ENCODE measurements at places on chromosomes 16 and 17.

DNA sequence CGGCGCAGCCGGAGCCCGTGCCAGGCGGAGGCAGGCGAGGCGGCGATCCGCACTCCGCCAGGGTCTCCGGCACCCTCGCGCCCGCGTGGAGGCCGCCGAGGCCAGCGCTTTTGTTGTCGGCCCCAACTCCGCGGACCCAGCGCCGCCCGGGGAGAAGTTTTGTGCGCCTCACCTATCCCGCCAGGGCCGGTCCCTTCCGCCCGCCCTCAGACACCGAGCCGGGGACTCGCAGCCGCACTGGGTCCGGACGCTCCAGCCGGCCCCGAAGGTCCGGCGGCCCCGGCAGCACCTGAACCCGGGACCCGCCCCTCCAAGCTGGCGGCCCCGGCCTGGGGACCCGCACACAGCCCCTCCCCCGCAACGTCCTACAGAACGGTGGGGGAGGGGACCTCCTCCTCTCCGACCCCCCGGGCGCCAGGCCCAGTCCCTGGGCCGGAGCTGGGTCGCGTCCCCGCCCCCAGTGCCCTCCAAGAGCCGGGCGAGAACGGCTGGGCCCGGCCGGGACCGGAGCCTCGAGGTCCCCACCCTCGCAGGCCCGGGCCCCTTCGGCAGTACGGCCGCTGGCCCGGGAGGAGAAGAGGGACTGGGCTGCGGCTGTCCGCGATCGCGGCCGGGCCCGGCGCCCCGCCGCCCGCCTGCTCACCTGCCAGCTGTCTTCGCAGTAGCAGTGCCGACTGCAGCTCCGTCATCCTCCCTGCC, 698 bp downstream of the UBE2G1 start:
- DNase-seq, result no peak

DNA sequence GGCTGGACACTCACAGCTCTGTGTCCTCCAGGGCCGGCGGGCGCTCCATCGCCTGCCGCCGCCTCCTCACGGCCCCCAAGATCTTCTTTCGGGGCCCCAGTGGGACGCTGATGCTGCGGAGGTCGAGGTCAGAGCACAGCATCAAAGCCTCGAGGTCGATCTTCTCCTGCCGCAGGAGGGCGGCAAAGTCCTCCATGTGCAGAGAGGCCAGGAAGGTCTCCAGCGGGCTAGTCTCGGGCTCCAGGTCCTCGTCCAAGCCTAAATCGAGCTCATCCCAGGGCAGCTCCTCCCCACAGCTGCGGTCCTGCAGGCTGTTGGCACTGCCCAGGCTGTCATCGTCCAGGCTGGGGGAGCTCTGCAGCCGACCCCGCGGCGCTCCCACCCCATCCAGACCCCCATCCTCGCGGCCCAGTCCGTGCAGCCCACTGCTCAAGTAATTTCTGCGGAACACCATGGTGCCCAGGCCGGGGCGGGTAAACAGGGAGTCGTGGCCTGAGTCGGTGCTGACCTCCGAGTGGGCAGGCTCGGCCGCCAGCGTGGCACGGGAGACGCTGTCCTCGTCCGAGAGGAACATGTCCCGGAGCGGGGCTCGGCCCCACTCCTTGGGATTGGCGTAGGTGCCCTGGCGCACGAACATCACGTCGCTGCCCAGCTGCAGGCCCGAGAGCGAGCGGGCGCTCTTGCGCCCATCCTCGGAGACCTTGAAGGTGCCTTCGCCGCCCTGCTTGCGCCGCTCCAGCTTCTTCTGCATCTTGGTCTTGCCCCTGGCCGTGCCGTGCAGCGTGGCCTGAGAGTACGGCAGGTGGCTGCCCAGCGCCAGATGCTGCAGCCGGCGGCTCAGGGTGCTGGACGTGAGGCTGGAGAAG, 3.4 kb downstream of the USH1G start:
- no peak for DNase-seq

DNA sequence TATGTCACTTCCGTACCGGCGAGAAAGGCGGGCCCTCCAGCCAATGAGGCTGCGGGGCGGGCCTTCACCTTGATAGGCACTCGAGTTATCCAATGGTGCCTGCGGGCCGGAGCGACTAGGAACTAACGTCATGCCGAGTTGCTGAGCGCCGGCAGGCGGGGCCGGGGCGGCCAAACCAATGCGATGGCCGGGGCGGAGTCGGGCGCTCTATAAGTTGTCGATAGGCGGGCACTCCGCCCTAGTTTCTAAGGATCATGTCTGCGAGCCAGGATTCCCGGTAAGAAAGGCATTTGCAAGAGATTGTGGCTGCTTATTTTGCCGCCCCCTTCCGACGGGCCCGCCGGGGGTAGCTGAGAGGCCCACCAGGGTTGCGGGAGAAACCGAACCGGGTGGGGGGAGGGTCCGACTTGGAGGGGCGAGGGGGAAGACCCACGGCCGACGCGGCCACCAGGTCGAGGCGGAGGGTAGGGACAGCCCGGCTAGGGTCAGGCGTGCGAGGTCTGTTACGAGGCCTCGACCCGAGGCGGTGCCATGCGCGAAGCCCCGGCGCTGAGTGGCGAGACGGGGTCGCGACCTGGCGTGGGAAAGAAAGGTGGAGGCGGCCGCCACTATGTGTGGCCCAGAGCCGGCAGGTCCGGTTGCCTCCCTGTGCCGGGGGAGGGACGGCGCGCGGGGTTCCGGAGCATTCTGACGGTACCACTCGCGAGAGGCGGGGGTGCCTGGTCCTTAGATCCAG, 6.7 kb upstream of the CD68 start:
- peak; percentile 100 for DNase-seq

DNA sequence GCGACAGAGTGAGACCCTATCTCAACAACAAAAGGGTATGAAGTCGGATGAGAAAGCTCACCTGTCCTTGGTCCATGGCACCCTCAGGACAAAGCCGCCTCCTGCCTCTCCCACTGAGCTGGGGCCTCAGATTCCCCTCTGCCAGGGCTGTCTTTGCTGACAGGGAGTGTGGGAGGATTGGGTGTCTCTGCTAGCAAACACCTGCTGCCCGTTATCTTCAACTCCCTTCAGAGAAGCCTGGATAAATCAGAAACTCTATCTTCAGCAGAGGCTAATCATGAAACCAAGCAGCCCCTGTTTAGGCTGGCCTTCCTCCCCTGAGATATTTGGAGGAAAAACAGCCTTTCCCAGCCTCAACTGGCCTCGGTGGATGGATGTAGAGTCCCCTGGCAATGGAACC, 36.3 kb upstream of the CDH1 start:
- no peak for DNase-seq

DNA sequence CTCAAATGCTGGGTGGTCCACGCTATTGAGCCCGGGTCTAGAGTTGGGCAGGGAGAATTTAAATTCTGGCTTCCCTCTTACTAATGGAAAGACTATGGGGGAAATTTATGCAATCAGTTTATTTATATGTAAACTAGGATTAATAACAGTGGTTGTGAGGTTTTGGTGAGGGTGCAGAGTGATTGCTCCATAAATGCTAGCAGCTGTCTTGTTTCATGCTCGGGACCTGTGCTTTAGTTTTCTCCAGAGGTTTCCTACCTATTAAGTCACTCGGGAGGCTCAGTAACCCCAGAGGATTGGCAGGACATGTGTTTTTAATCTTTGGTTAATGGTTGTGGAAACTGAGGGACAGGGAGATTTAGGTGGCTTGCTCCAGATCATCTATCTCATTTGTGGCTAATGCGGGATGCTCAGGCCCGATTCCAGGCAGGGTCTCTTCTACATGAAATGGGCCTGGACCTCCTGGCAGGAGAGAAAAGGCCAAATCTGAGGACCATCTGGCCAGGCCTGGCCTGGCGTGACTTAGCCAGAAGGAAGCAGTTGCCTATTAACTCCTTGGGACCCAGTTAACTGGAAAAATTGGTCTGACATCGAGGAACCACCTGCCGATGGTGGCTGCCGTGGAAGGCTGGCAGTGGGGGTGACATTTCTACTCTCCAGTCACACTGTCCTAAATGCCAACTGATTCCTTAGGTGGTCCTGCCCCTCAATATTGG, 2.1 kb downstream of the PRCD start:
- DNase-seq, result no peak

DNA sequence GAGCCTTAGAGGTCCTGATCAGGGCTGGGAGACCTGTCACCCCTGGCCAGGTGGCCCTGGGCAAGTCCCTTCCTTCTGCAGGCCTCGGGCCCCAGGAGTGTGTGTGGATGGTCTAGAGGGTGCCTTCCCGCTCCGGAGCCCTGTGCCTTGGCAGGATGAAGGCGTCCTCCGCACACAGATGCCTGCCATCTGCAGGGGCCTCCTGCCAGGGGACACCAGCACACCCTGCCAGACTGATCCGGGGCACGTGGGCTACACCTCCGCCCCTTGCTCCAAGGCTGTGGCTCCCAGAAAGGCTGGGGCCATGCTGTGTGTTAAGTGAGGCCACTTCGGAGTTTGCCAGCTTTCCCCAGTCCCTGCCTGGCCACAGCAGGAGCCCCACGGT, 30.7 kb downstream of the NPTX1 start:
- DNase-seq, result no peak

GRCh38 chr16:73483076-73483791, 435.3 kb upstream of the ZFHX3 start:
- DNase-seq, result no peak

- DNase-seq, result no peak
Observed at GRCh38 chr17:21214777-21215541, 998 bp upstream of the TMEM11 start.

DNA sequence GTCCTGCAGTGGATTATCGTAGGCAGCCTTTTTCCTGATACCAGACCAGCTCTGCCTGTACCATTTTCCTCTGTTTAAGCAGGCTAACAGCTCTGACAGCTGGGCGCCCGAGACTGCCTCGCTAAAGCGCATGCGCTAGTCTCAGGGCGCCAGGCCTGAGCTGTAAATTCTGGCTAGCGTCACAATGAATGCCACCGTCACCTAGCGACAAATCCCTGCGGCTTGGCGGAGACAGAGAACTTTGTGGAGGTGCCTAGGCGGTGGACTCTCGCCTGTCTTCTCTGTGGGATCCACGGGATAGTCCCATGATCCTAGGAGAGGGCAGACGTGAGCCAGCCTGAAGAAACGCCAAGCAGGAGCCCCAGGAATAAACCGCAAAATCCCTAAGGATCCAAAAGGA, 573.9 kb downstream of the KCNJ18 start:
- DNase-seq, result no peak

DNA sequence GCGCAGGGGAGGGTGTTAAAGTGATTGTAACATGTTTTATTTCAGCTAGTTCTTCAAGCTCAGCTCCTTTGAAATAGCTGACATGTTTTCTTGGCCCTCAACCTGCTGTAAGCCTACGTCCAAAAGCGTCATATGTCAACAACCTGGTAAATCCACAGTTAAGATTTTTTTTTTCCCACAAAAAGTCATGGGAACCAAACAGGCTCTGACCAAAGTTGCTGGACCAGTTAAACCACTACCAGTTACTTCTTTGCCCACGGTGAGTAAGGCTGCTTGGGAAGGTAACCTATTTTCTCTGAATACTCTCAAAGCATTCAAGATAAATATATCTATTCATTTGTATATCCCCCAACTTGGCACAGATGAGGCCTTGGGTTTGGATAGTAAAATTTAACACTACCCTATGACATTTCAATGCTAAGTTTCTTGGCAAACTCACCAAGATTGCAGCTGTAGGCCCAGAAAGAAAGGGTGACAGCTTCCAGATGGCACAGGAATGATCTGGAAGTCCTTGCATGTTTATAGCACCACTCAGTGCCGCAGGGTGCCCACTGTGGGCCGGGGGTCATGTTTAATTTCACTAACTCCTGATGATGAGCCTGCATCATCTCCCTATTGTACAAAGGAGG, 166.2 kb downstream of the XYLT1 start:
- DNase-seq, result no peak

DNA sequence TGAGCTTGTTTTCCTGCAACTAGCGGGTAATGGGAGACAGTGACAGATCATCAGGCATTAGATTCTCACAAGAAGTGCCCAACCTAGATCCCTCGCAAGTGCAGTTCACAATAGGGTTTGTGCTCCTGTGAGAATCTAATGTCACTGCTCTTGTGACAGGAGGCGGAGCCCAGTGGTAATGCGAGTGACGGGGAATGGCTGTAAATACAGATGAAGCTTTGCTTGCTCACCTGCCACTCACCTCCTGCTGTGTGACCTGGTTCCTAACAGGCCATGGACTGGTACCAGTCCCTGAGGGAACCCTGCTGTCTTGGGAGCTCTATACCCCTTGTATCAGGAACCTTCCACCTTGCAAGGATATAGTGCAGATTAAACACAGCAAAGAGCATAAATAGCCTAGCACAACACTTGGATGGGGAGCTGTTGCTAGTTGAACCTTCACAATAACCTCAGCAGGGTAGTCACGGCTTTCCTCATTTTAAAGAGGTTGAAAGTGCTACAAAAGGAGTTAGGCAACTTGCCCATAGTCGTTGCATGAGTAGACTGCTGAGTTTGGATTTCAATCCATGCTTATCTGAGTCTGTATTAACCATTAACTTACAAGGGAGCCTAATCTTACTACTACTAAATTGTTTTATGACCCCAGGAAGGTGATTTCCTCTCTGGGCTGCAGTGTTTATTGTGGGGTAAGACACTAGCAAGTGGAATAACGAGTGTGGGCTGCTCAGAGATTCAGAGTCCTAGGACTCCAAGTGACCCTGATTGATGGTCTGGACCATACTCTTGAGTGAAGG, 156.6 kb upstream of the ZFHX3 start:
- no peak for DNase-seq

DNA sequence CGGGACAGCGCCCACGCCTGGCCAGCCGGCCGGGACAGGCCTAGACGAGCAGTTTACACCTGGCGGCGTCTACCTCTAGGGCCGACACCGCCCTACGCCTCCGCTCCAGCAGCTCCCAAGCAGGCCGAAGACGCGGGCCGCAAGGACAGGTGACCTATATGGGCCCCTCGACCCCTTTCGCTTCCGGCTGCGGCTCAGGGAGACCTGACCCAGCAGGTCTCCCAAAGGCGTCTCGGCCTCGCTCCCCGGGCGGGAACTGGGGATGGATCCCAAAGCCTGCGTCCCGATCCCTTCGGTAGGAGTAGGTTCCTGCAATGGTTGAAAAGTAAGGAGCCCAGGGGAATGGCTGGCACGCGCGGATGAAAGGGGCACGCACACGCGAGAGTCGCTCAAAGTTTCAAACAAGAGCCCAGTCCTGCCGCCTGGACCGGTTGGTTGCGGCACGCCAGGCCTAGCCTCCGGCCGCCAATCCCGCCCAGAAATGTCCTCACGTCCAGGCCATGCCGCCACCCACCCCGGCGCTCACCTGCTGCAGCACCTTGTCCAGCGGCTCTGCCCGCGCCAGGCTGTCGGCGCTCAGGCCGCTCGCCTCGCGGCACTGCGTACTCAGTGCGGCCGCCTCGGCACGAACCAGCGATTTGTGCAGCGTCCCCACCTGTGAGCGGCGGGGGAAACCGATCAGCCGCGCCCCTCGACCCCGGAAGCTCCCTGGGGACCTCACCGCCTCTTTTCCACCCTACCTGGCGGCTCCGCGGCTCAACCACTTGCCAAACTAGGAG, 630 bp downstream of the ESRP2 start:
- DNase-seq, result no peak

- DNase-seq, result no peak
Observed at GRCh38 chr17:36512641-36513040, 22.0 kb downstream of the MYO19 start.

GRCh38 chr17:76738468-76738850, 540 bp downstream of the MFSD11 start:
- DNase-seq, result no peak

DNA sequence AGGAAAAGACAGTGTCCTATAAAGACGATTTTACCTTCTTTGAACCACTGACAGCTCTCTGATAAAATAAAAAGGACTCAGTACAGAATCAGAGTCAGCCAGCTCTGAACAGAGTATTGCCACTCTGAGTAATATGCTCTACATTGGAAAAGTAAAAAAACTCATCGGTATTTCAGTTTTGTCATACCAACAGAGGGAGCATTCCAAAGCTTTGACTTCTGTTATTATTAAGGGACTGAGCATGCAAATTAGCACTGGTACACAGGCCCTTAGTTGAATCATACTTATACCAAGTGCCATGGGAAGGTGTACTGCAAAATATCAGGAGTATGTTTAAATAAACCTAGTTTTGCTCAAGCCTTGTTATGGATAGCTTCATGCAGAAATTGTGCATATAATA, 509.0 kb upstream of the KIF2B start:
- DNase-seq, result no peak
